ENCODE measurements at places on chromosomes 3 and 15.
A peak's percentile ranks its signal among the peaks of the same experiment; 100 is the strongest.

- DNase-seq = no peak
These were observed 550.5 kb upstream of the AGTR1 start for GRCh38 chr3:148146947-148147826.

DNA sequence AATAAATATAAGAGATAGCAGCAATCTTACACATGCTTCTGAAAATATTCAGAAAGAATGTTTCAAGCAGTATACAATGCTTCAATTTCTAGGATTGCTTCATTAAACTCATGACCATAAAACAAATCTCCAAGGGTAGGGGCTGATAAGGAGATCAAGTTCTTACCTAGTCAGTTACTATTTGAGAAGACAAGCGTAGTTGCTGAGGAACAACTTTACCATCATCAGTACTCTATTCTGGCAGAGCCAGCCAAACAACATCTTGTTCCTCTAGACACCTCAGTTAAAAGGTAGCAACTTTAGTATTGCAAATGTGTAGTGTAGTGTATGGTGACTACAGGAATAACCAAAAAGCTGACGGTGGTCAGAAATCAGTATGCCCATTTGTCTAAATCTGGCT lies 85.4 kb upstream of the CHRM5 start:
- no peak for DNase-seq

GRCh38 chr15:42285034-42285433 lies 11.8 kb upstream of the TMEM87A start:
- no peak for DNase-seq

GRCh38 chr15:101068961-101069653 lies 149.9 kb downstream of the LRRK1 start:
- DNase-seq = no peak

DNA sequence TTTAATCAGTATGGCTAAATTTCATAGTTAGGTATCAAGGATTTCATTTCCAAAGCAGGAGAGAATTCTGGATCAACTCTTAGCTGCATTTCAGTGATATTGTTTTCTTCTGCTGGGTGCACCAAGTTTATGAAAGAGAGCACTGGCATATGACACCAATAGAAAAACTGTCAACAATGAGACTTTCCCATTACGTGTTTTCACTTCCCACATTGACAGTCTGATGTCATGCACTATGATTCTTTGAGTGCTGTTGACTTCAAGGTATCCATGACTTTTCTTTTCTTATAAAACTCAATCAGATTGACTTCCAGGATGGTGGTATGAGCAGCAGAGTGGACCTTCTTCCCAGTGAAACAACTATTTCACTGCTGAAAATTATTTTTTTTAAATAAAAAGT lies 476.1 kb downstream of the EDEM1 start:
- no peak for DNase-seq

- peak; percentile 83 for DNase-seq
These were observed 3.3 kb downstream of the ANKRD63 start for GRCh38 chr15:40279437-40280141.

Measured in sigmoid colon (tissue), 7 donors.